ENCODE measurements at places on chromosomes 1 and 21.

- DNase-seq: no peak
Observed at GRCh38 chr1:93773049-93773838, 91.6 kb upstream of the BCAR3 start.

GRCh38 chr1:243325305-243325890, 69.6 kb downstream of the SDCCAG8 start:
- DNase-seq: no peak

- no peak for DNase-seq
Observed at GRCh38 chr1:16258591-16259135, 21.7 kb upstream of the CPLANE2 start.

DNA sequence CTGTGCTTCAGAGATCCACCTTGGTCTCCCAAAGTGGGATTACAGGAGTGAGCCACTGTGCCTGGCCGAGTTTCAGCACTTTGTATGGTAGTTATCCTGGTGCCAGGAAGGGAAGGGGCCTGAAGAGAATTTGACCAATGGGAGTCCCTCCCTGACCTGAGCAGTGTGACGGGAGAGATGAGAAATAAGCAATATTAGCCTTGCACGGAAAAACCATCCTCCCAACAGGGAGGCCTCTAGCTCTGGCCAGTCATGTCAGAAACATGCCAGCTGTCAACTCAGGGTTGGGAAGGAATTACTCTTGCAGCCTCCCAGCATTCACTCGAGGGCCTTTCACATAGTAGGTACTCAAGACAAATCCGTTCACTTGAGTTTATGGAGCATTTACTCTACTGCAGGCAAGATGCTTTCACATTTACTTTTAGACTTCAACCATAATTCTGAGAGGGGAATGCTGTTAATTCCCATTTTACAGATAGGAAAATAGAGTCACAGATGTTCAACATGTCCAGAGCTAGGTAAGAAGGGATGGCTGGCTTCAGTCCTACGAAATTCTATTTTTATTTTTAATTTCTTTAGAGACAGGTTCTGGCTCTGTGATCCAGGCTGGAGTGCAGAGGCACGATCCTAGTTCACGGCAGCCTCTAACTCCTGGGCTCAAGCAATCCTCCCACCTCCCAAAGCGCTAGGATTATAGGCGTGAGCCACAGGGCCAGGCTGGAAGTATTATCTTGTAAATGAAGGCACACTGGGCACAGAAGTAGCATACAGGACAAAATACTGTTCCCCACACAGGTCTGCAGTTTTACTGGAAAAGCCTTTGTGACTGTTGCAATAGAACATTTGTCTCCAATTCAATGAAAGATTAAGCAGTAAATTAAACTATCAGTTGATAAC, 3.2 kb upstream of the ATP13A2 start:
- DNase-seq: no peak

DNA sequence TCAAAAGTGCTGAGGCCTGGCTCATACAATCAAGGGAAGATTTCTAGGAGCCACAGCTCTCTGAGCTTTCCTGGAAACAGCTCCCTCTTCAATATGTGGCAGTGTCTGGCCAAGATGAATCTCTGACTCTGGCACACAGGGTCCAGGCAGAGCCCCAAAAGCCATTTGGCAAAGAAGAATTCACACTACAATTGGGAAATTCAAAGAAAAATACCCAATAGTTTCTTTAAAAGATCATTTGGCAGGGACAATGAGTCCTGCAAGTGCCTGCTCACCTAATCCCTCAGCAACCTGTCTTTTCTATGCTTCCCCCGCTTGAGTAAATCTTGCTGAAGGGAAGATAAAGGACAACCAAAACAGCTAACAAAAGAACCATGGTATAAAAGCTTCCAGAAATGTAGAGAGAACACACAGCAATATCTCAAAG, 124.6 kb downstream of the TGFBR3 start:
- no peak for DNase-seq

DNA sequence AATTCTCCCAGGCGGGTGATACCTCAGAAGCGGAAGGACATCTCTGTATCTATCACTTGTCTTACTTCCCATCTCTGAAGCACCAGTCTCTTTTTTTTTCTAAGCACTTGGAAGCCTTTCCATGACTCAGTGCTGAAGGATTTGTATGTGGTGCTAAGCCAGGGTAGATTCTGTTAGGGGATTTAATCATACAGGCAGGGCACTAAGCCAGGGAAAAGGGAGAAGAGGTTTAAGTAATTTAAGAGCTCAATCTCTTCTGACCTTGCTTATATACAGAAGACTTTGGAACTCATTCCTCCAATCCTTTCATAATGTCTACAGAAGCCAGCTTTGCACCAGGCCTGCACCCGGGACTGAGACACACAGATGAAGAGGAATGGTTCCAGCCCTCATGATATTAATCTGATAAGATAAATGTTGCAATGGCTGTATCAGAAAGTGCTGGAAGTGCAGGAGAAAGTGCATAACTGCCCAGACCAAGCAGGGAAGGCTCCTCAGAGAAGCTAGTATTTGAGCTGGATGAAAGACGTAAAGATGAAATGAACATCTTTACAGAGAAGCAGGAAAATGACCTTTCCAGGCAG, 11.0 kb downstream of the FAM163A start:
- no peak for DNase-seq

DNA sequence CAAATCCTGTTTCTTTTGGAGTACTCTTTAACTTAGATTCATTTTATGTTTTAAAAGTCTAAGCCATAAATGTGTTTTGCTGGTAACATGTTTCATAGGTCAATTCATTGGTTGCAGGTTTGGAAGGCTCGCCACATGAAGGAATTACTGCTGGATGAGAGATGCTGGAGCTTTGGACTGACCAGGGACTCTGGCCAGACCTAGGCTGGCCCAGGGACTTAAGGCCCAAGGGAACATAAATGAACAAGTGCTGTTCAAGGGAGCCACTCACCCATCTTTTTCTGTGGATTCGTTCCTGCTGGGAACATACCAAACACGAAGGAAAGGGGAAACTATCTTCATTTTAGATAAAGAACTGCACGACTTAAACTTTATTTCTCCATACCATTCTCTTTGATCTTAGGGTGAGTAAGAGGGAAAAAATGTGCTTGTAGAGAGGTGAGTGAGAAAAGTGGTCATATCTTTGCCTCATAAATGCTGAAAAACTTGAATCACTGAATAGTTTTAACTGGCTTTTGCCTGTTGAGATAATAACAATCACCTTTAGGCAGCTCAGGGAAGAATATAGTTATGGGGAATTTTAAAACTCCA, 15.3 kb upstream of the SHCBP1L start:
- no peak for DNase-seq

- no peak for DNase-seq
Observed at GRCh38 chr21:39869141-39869818, 2.0 kb downstream of the PCP4 start.

DNA sequence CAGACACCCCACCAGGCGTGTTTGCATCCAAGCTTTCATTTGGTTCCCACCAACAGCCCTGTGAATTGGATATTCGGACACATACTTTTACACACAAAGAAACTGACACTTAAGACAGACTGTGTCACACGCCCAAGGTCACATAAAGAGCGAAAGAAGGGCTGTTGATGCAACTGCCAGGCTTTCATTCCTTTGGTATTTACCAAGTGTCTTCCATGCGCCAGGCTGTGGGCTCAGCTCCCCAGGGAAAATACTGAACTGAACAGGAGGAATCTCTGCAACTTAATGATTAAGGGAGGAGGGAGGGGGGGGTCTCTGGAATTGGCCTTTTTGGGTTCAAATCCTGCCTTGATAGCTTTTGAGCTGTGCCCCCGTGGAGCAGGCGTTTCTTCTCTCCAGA, 122.8 kb downstream of the ACTL8 start:
- DNase-seq: no peak

- no peak for DNase-seq
Observed at GRCh38 chr1:33784876-33785275, 79.0 kb upstream of the HMGB4 start.

- DNase-seq: peak; percentile 78
Observed at GRCh38 chr1:182595641-182596240, 6.7 kb upstream of the RNASEL start.
